ENCODE measurements at places on chromosomes 2 and 18.

DNA sequence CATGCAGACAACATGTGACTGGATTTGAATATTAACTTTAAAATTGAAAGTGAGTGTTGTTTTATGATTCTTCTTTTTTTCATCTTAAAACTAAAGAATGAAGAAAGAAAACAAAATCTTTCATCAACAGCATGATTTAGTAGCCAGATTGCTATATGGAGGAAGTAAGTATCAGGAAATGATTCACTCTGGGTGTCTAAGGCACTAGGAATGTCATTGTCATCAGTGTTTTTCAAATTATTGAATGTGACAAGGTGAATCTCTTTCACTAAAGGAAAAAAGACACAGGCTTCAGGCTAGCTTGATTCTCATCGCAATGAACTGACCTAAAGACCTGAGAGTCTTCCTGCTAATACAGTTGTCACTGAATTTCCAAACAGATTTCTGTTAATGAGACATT lies 430.1 kb downstream of the FBXO15 start:
- DNase-seq: no peak

DNA sequence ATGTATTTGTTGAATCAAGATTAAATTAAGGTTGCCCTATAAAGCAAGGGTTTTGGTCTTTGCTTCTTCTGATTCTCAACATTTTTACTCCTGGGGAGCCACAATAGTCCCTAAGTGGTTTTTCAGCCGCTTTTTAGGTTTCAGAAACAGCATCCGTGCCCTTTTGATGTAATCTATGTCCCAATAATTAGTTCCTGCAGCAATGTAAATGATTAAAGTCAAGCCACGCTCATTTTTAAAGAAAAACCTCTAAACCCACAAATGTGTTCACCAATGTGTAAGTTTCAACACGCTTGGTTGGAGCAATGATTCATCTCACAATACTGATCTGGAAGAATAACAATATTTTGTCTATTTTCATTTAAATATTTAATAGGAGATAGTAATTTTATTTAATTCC lies 5.6 kb downstream of the ARL4C start:
- no peak for DNase-seq

DNA sequence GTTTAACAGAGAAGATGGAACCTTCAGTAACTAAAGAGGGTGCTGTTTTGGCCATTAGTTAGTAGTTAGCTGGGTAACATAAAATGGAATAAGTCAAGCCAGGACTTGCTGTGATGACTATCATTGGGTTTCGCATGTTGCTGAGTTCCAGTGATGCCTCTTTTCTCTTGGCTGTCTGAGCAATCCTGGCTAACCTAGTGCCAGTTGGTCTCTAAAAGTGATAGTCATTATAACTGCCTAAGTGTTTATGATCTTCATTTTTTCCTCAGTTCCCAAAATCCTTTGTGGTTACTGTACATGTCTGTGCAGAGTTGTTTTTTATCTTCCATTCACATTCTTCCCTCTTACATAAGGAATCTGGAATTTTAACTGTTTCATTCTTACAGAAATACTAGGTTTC lies 33.4 kb downstream of the WDR43 start:
- no peak for DNase-seq

GRCh38 chr2:216877085-216877484 lies 17.2 kb upstream of the TNP1 start:
- DNase-seq: no peak

- no peak for DNase-seq
These were observed at the start of gene EFHD1 for GRCh38 chr2:232633413-232634205. TSS of gene EFHD1 (plus strand) at chr2:232633604. CDS start at chr2:232633705, 101 bp downstream.

GRCh38 chr18:48133671-48134251 lies 203.3 kb upstream of the SMAD2 start:
- no peak for DNase-seq

DNA sequence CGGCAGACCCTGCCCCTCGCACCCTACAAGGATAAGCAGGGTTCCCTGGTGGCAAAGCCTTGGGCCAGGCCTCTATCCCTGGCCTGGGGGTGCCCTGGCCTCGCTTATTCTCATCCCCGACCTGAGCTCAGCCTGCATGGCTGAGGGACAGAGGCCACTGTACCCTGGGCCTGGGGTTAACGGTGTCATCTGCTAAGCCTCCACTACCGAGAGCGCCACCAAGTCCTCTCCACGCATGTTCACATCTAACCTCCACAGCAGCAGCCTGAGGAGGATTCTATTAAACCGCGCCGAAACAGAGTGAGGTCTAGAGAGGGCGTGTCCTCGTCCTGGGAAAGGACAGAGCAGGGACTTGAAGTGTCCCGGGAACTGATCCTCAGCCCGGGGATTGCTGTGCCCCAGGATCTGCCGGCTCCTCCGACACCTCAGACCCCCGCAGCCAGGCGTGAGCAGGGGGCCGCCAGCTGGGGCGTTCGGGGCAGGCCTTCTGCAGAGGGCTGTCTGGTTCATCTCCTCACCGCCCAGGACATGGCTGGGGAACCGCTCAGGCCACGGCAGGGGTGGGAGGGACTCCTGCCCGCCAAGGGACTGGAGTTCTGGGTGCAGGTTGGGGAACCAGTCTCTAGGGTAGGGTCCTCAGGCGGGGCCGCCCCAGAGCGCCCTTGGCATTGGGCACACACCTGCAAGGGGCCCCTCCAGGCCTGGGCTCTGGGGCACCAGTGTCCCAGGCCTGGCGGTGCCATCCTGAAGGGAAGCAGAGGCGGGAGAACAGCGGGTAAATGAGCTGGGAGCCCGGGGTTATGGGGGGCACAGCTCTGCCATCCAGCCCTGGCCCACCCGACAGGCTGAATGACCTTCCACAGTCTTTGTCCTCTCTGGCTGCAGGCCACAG lies 68.0 kb upstream of the SMAD7 start:
- no peak for DNase-seq

DNA sequence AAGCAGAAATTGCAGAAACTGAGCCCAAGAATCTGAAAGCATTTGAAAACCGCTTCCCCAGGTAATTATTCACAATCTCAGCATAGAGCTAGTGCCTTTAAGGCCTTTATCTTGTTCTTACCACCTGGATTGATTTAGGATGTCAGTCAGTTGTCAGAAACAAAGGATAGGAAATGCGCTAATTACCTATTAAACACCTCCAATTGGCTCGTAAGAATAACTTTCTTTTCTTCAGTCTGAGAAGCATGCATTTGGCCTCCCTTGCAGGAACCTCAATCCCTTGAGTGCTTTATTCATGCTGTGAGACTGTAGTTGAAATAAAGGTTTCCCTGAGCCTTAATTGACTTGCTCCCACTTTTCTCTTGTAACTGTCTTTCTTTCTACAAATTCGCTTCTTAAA lies 400.3 kb upstream of the LRATD1 start:
- no peak for DNase-seq

DNA sequence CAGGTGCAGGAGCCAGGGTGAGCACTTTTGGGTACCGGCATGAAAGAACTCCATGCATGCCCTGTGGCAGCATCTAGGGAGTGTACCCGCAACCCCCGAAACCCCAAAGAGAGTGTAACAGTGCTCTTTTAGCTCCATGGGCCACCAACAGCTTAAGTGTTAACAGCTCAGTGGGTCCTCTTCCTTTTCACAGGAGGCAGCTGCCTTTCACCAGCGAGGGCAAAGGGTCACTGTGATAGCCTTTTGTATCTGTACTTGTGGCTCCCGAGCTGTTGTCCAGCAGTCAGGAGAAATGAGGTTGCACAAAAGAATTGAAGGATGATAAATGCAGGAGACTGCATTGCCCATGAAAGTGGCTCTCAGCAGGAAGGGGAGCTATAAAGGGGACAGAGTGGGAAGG lies 1166.3 kb upstream of the ACVR2A start:
- DNase-seq: no peak

- DNase-seq: no peak
These were observed 350.2 kb upstream of the SALL3 start for GRCh38 chr18:78629426-78629825.

DNA sequence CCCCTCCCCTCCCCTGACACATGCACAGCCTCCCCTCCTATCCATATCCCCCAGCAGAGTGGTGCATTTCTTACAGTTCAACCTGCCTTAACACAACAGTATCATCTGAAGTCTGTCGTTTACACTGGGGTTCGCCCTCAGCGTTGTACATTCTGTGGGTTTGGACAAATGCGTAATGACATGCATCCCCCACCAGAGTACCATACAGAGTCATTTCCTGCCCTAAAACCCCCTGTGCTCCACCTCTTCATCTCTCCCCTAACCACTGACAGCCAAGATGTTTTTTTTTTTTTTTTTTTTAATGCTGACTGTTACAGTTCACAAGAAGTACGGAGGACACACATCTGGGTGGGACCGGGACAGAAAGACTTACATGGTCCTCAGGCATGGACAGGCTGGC lies 22.6 kb downstream of the POMC start:
- no peak for DNase-seq

DNA sequence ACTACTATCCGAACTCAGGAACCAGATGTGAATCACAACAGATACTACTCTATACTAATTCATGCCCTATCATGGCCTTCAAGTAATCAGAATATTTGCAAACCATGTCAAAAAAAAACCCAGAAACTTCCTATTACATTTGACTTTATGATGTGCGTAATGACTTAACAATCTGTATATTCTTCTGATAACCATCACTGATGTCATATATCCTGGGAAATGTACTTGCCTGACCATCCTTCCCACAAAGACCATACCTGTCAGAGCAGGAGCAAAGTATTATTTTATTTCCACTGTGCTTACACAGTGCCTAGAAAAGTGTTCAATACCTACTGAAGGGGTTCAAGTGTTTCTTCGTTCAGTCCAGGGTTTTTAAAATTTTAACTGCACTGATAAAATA lies 27.5 kb downstream of the PPP4R1 start:
- no peak for DNase-seq

DNA sequence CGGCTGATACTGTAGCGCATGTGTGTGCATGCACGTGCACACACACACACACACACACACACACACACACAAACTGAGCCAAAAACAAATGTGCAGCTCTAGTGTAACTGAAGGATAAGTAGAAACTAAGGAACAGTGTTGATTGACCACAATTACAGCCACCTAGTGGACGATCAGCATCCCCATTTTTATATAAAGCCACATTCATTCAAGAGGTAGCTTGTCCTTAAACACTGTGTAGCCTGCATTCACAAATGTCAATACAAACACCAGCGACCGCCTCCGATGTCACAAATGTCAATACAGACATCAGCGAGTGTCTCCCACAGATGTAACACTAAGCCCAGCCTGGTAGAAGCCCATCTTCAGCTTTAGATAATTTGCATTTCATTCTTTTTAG lies 167.4 kb downstream of the PTGR3 start:
- no peak for DNase-seq

- peak; percentile 59 for DNase-seq
These were observed 35.4 kb upstream of the EN1 start for GRCh38 chr2:118882693-118883336.

DNA sequence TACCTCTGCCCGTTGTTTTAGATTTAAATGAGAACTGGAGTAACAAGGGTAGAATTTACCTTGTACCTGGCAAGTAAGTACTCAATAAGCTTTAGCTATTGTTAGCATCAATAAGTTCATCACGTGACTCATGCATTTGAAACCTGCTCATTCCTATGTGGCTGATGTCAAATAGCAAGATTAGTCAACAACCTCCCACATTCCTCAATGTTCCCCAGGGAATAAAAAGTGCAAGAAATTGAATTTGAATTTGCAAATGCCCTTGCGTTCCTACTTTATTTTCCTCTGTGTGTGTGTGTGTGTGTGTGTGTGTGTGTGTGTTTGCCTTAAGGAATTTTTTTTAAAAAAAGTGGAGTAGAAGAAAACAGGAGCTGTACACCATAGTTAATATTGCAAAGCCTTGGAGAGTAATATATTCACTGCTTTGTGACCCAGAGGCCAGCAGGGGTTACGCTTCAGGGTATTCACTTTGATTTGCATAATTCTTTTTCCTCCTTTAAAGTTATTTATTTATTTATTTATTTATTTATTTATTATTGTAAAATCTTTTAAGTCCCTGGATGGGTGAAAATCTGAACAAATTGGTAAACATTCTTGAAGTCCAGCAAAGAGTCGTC lies 43.9 kb upstream of the DNAH7 start:
- no peak for DNase-seq

DNA sequence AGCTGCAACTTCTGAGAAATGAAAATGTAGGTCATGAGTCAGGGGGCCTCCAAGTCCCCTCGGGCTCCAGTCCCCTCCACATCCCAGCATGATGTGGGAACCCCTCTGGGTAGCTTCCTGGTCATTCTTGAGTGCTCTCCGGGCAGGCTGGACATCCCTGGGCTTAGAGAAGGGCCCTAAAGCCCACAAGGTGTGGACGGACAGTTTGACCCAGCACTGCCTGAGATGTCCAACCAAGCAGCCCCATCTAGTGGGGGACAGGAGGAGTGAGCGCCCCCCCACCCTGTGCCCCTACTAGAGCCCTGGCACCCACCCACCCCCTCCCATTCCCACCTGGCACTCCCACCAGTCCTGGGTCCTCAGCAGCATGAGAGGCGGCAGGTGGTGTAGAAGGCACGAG lies 46.0 kb downstream of the CYP27C1 start:
- no peak for DNase-seq

DNA sequence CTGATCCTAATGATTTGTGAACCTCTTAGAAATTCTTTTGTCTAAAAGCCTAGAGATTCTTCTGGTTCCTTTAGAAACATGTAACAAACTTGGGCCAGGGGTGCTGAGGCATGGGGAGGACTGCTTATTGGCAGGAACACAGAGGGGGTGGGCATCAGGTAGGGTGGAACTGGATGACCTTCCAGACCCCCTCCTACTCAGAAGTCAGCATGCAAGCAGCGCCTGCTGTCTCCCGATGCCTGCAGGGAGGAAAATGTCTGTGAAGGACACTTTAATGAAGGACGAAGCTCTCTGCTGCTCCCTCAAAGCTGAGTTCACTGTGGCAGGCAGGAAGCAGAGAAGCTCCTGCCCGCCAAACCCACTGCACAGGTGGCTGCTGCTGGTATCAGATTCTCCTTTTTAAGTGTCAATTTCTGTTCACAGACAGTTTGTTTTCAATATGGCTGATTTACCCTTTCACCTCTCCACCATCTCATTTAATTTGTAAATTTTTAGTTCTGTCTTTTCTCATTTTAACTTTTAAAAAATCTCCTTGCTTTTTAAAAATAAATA lies 19.4 kb downstream of the COA5 start:
- DNase-seq: no peak

- no peak for DNase-seq
These were observed 21.0 kb downstream of the MYO1B start for GRCh38 chr2:191266201-191266600.

DNA sequence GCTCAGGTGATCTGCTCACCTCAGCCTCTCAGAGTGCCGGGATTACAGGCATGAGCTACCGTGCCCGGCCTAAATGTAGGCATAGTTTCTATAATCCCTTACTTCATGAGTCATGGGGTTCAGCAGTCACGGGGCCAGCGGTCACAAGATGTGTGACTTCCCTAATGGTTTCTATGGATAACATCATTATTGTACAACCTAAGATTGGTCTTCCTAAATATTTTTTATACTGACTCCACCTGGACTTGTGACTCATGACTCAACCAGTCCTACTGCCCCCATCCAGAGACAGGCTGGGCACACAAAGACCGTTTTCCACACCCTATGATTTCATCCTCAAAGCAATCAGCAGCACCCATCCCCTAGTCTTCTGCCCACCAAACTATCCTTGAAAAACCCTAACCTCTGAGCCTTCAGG lies 15.9 kb downstream of the FAM210A start:
- no peak for DNase-seq

GRCh38 chr2:223744580-223744979 lies 92.8 kb downstream of the AP1S3 start:
- no peak for DNase-seq

- DNase-seq: no peak
These were observed 357.6 kb downstream of the SLC4A3 start for GRCh38 chr2:219985017-219985416.

GRCh38 chr18:10064267-10064666 lies 150.5 kb downstream of the VAPA start:
- no peak for DNase-seq
